SK-N-SH (cell line): ENCODE measurements at places on chromosomes 1 and 21.

DNA sequence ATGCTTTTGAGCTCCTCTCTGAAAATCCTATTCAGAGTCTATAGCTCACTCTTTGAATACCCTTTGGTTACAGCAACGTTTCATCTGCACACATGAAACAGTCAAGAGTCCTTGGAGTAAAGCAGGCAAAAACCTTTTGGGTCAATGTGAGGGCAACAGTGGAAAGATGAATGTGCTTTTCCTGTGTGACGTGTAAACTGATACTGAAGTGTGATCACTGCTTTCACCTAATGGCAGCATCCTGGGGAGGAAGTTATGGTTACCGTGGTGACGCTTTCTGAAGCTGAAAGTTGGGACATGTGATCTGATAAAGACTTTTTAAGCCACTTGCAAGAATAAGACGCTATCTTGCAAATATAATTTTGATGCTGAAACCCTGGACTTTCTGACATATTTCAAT, 160.0 kb downstream of the SEC16B start:
- no peak for DNase-seq

DNA sequence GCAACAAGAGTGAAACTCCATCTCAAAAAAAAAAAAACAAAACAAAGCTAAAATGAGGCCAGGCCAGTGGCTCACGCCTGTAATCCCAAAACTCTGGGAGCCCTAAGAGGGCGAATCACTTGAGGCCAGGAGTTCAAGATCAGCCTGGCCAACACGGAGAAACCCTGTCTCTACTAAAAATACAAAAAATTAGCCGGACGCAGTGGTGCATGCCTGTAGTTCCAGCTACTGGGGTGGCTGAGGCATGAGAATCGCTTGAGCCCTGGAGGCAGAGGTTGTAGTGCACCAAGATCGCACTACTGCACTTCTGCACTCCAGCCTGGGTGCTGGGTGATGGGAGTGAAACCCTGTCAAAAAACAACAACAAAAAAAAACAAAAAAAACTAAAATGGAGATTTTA, 191.2 kb upstream of the SGIP1 start:
- DNase-seq, result no peak

DNA sequence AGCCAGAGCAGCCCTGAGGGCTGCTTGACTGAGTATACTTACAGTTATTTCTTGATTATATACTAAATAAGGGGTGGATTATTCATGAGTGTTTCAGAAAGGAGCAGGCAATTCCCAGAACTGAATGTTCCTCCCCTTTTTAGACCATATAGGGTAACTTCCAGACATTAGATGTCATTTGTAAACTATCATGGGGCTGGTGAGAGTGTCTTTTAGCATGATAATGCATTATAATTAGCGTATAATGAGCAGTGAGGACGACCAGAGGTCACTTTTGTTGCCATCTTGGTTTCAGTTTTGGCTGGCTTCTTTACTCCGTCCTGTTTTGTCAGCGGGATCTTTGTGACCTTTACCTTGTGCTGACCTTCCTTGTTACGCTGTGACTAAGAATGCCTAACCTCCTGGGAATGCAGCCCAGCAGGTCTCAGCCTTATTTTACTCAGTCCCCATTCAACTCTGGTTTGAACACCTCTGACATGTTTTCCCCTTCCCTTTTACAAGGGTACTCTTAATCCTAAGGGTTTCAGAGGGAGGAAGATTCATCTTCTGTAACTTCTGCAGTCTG, 16.2 kb downstream of the KCTD3 start:
- no peak for DNase-seq

DNA sequence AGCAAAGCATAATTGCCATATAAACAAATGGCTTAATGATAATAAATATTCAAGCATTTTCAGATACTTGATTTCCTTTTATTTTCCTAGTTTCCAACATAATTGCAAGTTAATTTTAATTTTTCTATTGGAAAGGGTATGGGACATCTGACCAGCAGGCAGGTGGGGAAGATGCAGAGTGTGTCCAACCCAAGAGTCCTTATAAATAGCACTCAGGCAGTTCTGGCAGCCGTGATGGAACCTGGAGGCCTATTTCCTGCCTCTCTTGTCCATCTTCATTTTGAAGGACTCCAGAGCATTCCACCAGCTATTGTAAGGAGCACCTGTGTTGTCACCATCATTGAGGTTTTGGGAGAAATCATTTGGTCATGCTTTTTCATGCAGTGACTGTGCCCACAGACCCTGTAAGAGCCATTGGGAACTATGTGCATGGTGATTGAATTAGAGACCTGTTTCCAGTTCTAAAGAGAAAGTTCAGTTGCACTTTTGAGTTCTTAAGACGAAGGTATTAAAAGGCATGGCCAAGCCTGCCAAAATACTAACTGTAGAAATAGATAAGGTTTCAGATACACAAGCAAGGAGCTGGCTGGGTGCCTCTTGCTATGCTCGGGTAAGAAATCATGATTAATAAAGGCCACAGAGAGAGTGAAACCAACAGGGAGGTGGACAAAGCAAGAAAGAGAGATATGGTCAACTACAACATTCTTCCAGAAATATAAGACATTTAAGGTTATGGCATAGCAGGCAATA, 92.3 kb downstream of the SPATA46 start:
- DNase-seq, result no peak

DNA sequence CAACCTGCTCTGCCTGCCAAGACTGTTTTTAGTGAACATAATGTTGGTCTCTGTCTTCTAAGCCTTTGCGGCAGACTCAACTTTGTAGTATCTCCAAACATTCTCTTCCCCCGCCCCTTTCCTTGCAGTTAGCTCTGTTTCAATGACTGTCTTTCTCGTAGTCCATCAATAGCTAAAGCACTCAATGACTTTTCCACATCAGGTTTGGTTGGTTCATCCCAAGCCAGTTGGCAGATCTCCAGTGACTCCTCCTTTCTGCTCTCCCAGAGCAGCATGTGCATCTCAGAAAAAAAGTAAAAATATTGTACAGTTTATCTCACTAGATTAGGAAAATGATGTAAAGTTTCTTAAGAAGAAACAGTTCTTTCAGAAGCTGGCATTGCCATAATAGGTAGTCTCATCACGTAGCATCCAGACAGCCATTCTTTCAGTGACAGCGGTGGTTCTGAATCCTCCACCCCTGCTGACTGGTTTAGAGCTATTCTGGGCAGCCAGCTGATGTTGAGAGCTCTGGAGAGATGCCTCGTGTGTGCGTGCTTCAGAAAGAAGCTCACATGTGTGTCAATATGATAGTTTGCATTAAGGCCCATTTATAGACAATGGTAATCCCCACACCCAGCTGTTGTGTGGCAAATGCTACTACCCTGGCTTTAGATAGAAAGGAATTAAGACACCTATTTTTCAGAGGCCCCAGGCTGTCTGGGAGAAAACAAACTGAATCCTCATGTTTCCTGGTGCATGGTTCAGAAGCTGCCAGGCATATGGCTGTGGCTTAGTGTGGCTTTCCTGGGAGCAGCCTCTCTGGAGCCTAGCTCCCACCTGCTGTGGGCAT, 53.2 kb downstream of the CNN3 start:
- DNase-seq, result no peak

GRCh38 chr1:46401964-46402626, 8.0 kb downstream of the FAAH start:
- no peak for DNase-seq

- peak; percentile 48 for DNase-seq
Observed at GRCh38 chr1:243979396-243979795, 71.7 kb upstream of the ZBTB18 start.

GRCh38 chr1:205543351-205544301, 39.2 kb downstream of the CDK18 start:
- DNase-seq, result peak; percentile 78

DNA sequence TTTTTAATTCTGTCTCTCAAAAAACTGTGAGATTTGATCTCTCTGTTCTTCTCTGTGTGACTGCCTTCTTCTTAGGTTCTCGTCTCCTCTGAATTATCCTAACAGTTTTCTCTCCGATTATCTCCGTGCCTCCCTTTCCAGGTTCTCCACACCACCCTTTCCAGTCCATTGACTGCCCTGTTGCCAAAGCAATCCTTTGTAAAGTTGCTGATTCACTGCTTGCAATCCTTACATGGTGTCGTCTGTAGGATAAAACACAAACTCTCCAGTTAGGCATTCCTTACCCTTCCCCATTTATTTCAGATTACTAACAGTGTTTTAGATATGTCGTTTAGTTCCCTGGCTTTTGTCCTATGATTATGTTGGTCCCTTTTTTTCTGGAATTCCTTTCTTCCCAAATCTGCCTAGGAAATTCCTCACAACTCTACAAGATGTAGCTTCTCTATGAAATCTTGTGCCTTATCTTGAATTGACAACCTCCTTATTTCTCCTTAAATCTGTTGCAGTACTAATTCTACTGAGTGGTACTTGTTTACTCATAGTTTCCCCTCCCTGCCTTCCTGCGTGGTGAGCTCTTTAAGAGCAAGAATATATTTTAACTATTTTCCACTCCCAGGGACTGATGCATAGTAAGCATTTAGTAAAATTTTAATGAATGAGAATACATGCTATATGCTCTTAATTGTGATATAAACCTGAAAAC, 22.3 kb downstream of the RCOR3 start:
- no peak for DNase-seq

- DNase-seq, result no peak
Observed at GRCh38 chr1:155187456-155187891, 13.8 kb downstream of the TRIM46 start.

DNA sequence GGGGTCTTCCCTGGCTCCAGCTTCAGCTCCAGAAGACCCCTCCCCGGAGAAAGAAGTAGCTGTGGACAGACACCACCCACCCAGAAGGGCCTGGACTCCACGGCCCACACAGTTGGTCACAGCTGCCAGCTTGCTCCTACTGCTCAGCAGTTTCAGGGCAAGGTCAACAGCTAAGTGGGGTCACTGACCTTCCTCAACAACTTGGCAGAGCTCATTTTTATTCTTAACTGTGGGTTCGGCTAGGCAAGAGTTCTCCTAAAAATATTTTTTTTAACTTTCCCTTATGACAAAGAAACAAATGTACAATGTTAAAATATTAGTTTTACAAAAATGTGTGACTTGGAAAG, 41.9 kb downstream of the CTNNBIP1 start:
- DNase-seq, result no peak

DNA sequence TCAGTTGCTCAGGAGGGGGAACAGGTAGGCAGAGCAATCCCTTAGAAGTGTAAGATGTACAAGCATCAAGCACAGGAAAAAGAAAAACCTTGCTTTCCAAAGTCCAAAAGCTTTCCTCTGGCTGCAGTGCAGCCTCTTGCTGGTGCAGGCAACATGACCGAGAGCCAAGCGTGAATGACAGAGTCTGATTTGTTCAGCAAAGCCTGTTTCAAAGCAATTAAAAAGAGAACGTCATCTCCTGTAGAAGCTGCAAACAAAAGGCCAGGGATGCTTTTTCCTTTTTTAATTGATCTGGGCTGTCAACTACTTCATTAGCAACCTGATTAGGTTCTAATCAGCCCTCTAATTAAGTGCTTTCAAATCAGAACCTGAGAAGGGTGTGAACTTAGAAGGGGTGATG, 38.2 kb upstream of the PLA2G2C start:
- no peak for DNase-seq

DNA sequence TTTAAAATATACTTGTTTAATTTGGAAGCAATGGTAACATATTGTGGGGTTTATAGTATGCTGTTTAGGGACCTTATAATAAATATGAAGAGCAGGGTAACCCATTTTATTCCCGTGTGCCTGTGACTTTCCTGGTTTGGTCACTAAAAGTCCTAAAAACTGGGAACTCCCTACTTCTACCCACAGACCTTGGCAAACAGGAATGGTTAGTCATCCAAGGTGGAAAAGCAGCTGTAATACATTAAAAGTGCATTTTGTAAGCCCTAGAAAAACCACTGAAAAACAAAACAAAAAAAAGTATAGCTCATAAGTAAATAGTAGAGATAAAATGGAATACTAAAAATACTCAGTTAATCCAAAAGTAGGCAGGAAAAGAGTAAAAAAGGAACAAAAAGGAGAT, 538.9 kb downstream of the LMO4 start:
- no peak for DNase-seq

DNA sequence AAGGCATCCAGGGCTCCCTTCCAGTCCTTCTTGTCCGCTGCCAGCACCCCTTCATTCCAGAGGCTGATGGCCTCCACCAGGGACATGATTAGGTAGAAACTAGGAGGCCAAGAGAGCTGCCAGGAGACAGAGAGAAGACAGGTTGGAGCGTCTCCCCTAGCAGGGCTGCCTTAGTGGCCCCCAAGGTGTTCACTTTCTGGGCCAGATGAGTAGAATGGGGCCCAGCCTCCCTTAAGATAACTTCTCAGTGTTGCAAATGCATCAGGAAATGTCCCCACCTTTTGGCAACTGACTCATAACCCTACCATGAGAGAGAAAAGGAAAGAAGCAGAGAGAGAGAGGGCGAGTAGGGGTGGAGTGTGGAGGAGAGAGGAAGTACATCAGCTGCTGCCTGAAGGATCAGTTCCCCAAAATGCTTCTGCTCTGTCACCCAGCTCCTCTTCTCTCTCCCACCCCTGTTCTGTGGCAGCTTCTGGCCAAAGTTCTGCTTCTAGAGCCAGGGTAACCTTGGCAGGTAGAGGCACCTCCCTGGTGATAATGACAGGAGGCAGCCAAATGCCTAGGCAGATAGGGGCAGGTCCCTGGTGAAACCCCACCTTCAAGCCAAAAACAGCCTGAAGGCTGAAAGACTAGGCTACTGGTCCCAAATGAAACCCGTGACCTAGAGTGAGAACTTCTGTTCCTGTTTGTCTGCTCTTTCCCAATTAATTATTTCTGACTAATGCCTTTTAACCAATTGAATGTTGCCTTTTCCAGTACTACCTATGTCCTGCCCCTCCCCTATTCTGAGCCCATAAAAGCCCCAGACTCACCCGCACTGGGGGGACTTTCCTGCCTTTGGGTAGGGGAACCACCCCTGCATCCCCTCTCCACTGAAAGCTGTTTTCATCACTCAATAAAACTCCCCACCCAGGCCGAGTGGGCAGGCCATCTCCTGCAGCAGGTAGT, at the start of gene NCF2:
NCF2 (minus strand) TSS at position 216 of the 948 bp plus-strand sequence; CDS start at position 86, 130 bp downstream.
- DNase-seq, result no peak

- DNase-seq, result peak; percentile 70
Observed at GRCh38 chr1:64183395-64184002, 19.9 kb upstream of the UBE2U start.

DNA sequence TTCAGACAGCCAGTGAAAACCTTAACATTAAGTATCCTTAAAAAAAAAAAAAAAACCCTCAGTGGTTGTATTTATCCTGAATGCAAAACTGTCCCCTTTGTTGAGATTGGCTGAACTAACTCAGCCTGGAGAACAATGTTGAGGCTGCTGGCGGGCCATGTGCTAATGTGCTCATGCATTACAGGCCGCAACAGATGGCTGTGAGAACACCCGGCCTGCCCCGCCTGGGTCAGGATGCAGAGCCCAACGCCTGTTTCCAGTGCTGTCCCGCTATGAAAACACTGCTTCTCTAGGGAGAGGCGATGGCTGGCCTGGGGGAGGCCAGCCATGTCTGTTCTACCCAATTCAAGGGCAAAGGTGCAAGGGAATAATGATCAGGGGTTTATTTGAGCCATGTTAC, 13.8 kb downstream of the OLIG2 start:
- DNase-seq, result no peak

DNA sequence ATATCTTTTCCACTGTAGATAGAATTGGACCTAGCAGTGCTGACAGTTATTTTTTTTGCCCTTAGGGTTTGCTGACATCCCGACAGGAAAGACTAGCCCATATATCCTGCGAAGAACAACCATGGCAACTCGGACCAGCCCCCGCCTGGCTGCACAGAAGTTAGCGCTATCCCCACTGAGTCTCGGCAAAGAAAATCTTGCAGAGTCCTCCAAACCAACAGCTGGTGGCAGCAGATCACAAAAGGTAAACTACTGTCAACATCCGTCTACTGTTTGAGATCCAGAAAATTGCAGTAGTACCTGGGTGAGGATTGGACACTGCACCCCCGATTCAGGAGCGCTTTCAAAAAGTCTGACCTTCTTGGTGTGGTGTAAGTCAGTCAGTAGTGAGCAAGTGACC, 55.8 kb downstream of the CENPF start:
- DNase-seq, result no peak

- DNase-seq, result no peak
Observed at GRCh38 chr1:203464743-203465142, 10.9 kb upstream of the PRELP start.
